ENCODE measurements at places on chromosomes 16 and 17.
A peak's percentile ranks its signal among the peaks of the same experiment; 100 is the strongest.

- peaks cover 2% of the 10 kb centered on the region for H3K4me1 ChIP-seq
- no peak within 1 kb of the TSS for H3K4me3 ChIP-seq
- H3K36me3 ChIP-seq: peaks cover 2% of the 10 kb centered on the region
- DNase-seq: no peak
Observed at GRCh38 chr16:82011199-82011641, at the start of gene SDR42E1. TSS of gene SDR42E1 (minus strand) at chr16:82011470. CDS start at chr16:82000858, 10,612 bp downstream.

DNA sequence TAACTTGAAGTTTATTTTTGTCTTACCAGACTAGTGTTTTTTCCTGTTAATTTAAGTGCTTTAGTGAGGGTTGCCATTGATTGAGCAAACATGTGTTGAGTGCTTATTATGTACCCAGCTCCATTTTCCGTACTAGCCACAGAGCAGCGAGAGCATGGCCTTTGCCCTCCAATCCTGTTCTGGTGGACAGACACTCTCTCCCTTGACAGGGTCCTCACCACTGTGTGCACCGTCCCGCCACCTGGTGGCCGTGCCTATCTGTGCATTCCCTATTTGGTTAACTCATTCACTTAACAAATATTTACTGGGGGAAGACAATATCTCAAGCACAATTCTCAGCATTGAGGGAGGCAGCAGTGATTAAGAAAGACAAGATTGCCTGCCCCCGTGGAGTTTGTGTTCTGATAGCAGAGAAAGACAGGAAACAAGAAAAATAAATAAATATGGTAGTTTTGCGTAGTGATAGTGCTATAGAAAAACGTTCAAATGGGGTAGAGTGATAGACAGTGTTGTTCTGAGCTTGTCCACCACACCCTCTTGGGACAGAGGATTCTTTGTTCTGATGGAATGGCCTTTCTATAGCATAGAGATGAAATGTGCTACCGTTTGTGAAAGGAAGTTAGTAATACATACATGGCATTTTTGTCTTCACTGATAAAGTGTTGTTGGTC is 13.0 kb downstream of the CDH13 start:
- DNase-seq: no peak
- H3K4me3 ChIP-seq: no peak overlapping the region
- no peak overlapping the region for H3K27ac ChIP-seq
- no peaks in the 10 kb centered on the region for H3K27me3 ChIP-seq
- peaks cover 35% of the 10 kb centered on the region for H3K4me1 ChIP-seq

DNA sequence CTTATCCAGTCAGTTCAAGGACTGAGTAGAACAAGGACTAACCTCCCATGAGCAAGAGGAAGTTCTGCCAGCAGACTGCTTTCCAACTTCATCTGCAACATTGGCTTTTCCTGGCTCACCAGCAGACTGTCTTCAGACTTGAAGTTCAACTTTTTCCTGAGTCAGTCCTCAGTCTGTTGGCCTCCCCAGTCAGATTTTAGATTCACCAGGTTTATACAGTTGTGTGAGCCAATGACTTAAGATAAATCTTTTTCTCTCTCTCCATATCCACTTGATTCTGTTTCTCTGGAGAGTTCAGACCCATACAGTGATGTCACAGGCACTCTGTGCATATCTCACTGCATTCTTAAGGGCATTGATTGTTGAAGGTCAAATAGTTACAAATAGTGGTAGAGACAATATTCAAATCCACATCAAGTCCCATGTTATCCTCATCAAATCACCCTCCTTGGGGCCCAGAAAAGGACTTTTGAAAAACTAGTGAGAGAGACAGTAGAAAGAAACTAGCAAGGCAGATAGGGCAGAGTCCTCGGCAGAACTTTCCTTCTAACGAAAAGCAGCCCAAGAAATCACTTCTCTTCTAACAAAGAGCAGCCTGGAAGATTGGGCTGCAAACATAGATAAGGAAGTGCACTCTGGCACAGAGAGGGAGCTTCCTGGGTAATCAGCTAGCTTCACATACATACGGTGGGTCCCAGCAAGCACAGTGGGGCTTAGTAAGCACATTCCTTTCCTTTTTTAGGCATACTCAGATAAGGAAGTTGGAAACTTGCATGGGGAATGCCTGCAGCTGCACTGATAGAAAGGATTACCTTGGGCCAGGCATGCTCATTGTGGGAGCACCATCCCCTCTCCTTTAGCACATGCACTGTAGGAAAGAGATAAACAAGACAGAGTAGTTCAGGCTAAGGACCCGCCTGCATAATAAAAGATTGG is 132.3 kb upstream of the FAM20A start:
- peaks cover 12% of the 10 kb centered on the region for H3K4me1 ChIP-seq
- H3K4me3 ChIP-seq: no peak overlapping the region
- no peak overlapping the region for H3K27ac ChIP-seq
- DNase-seq: no peak

GRCh38 chr17:80119839-80120238 is 18.5 kb downstream of the GAA start:
- H3K36me3 ChIP-seq: peaks cover under 1% of the 10 kb centered on the region
- no peak overlapping the region for H3K4me3 ChIP-seq
- no peaks in the 10 kb centered on the region for H3K27me3 ChIP-seq
- DNase-seq: no peak

GRCh38 chr17:82127315-82127595 is 29.2 kb upstream of the FASN start:
- DNase-seq: no peak
- no peaks in the 10 kb centered on the region for H3K27me3 ChIP-seq
- no peaks in the 10 kb centered on the region for H3K4me1 ChIP-seq
- H3K36me3 ChIP-seq: peaks cover 7% of the 10 kb centered on the region
- H3K27ac ChIP-seq: no peak overlapping the region

GRCh38 chr17:13030459-13031300 is 12.9 kb upstream of the ELAC2 start:
- no peak for DNase-seq
- H3K4me1 ChIP-seq: peaks cover 8% of the 10 kb centered on the region
- H3K27ac ChIP-seq: no peak overlapping the region
- H3K27me3 ChIP-seq: peaks cover 6% of the 10 kb centered on the region

GRCh38 chr17:5418858-5419355 is 555 bp downstream of the NUP88 start:
- H3K4me3 ChIP-seq: peak overlapping the region; percentile 93
- H3K36me3 ChIP-seq: peaks cover 6% of the 10 kb centered on the region
- DNase-seq: no peak
- H3K4me1 ChIP-seq: peaks cover 35% of the 10 kb centered on the region

- H3K27ac ChIP-seq: no peak overlapping the region
- DNase-seq: peak; percentile 55
- no peak overlapping the region for H3K4me3 ChIP-seq
- no peaks in the 10 kb centered on the region for H3K36me3 ChIP-seq
- H3K4me1 ChIP-seq: no peaks in the 10 kb centered on the region
Observed at GRCh38 chr17:79561486-79562133, 49.2 kb downstream of the RBFOX3 start.

DNA sequence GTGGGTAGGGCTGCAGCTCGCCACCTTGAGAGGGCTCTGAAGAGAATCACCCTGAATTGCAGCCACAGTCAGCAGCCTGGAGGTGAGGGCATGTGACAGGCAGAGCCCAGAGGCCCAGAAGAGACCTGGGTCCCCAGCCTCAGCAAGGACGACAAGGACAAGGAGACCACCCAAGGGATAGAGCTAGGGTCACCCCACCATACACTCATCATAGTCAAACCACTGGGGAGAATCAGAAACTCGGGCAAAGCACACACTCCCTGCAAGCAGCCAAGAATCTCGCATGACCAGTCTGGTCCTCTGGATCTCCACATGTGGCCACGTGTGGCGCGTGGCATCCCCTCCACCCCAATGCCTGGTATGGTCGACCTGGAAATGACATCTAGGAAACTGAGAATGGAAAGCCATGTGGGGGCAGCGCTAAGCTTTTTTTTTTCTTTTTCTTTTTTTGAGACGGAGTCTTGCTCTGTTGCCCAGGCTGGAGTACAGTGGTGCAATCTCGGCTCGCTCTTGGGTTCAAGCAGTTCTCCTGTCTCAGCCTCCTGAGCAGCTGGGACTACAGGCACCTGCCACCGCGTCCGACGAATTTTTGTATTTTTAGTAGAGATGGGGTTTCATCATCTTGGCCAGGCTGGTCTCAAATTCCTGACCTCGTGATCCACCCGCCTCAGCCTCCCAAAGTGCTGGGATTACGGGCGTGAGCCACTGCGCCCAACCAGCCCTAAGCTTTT is 4.6 kb upstream of the SPHK1 start:
- H3K36me3 ChIP-seq: peaks cover 2% of the 10 kb centered on the region
- H3K4me1 ChIP-seq: peaks cover 16% of the 10 kb centered on the region
- H3K27ac ChIP-seq: no peak overlapping the region

GRCh38 chr16:35319536-35320192 is 1860.3 kb downstream of the TP53TG3F start:
- H3K36me3 ChIP-seq: no peaks in the 10 kb centered on the region
- no peak for DNase-seq
- no peaks in the 10 kb centered on the region for H3K4me1 ChIP-seq

GRCh38 chr17:64320613-64321553 is 57.8 kb upstream of the TEX2 start:
- peak overlapping the region; percentile 53 for H3K4me3 ChIP-seq
- peaks cover 2% of the 10 kb centered on the region for H3K4me1 ChIP-seq
- peaks cover 10% of the 10 kb centered on the region for H3K27me3 ChIP-seq
- DNase-seq: no peak

DNA sequence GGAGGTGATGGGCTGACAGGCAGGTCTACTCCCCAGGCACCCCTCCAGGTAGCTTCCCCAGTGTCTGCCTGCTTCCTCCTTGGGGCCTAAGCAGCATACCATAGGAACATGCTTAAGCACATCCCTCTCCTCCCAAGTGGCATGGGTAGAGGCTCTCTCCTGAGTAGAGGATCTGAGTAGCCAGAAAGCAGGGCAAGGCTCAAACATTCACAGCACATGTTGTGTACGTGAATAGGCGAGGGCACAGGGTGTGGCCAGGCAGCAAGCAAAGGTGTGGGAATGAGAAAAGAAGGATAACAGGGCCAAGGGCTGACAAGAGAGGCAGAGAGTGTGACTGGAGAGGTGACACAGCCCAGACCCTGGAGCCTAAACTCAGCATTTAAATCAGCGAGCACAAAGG is 29.7 kb upstream of the GFOD2 start:
- H3K4me1 ChIP-seq: no peaks in the 10 kb centered on the region
- H3K4me3 ChIP-seq: no peak overlapping the region
- no peaks in the 10 kb centered on the region for H3K27me3 ChIP-seq
- H3K36me3 ChIP-seq: peaks cover 8% of the 10 kb centered on the region
- no peak overlapping the region for H3K27ac ChIP-seq

DNA sequence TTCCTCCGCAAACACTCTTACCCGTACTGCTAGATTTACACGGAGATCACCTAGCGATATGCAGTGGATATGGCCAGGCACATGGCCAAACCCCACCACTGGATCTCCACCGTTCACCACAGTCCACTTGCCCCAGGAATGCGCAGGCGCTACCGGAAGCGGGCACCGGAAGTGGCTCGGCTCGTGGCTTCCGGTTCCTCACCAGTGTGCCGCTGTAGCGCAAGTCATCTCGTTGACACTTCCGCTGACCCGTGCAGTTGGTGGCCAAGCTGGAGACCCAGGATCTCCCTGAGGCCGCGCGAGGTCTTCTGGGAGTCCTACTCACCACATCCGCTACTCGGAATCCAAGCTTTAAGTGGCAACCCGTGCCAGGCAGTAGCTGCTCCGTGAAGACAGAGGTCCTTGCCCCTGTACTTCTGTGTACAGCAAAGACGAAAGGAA is 11.5 kb downstream of the ZNF597 start:
- no peak overlapping the region for H3K4me3 ChIP-seq
- no peak for DNase-seq
- no peaks in the 10 kb centered on the region for H3K4me1 ChIP-seq
- no peaks in the 10 kb centered on the region for H3K27me3 ChIP-seq
- no peak overlapping the region for H3K27ac ChIP-seq

GRCh38 chr17:42720996-42721583 is 23.8 kb downstream of the EZH1 start:
- no peak overlapping the region for H3K27ac ChIP-seq
- no peaks in the 10 kb centered on the region for H3K27me3 ChIP-seq
- DNase-seq: no peak
- H3K4me3 ChIP-seq: no peak overlapping the region
- H3K36me3 ChIP-seq: peaks cover 24% of the 10 kb centered on the region
- no peaks in the 10 kb centered on the region for H3K4me1 ChIP-seq

DNA sequence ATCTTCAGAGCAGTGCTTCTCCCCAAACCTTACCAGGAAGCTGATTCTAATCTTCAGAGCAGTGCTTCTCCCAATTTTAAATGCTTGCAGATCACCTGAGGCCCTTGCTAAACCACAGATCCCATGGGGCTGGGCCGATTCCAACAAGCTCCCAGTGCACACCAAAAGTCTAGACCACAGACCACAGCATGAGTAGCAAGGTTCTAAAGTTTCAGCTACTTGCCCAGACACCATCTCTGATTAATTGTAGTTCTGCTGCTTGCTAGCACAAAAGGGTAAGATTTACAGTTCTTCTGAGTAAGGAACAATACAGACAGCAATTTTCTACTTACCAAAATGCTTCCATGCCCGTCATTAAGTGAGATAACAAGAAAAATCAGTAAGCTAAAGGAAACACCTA is 12.2 kb downstream of the CLEC3A start:
- no peak overlapping the region for H3K4me3 ChIP-seq
- H3K27me3 ChIP-seq: no peaks in the 10 kb centered on the region
- H3K27ac ChIP-seq: no peak overlapping the region
- no peak for DNase-seq

- H3K4me1 ChIP-seq: peaks cover 60% of the 10 kb centered on the region
- no peak overlapping the region for H3K4me3 ChIP-seq
- DNase-seq: no peak
- H3K27ac ChIP-seq: peak overlapping the region; percentile 95
Observed at GRCh38 chr17:4232168-4232813, 31.5 kb downstream of the ANKFY1 start.

DNA sequence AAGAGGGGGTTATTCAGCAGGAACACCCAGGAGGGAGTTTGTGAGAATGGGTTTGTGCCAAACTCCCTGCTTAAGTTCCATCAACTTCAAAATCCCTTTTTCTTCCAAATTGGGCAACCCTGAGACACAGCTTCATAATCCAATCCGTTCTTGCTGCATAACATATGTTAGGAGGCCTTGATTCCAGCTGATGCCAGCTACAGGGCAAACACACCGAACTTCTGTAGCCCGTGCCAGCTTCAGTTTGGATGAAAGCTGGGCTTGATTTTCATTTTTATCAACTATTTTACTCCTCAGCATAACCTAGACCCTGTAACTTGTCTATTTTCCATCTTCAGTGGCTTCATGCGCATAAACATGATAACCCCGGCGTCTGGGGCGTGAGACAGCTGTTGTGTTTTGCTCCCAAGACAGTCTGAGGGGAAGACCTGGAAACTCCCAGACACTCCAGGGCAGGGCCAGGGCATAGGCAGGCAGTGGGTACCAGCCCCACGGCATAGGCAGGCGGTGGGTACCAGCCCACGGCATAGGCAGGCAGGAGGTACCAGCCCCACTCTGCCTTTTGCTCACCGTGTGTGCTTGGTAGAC is 220.4 kb downstream of the C16orf95 start:
- no peaks in the 10 kb centered on the region for H3K36me3 ChIP-seq
- H3K27me3 ChIP-seq: no peaks in the 10 kb centered on the region
- H3K27ac ChIP-seq: no peak overlapping the region
- no peak overlapping the region for H3K4me3 ChIP-seq
- no peak for DNase-seq
